Right hindlimb (tissue), 1 donor: ENCODE measurements at places on chromosomes 2 and 18.

GRCh38 chr2:236445678-236446077 is 123.9 kb upstream of the ACKR3 start:
- DNase-seq = no peak

DNA sequence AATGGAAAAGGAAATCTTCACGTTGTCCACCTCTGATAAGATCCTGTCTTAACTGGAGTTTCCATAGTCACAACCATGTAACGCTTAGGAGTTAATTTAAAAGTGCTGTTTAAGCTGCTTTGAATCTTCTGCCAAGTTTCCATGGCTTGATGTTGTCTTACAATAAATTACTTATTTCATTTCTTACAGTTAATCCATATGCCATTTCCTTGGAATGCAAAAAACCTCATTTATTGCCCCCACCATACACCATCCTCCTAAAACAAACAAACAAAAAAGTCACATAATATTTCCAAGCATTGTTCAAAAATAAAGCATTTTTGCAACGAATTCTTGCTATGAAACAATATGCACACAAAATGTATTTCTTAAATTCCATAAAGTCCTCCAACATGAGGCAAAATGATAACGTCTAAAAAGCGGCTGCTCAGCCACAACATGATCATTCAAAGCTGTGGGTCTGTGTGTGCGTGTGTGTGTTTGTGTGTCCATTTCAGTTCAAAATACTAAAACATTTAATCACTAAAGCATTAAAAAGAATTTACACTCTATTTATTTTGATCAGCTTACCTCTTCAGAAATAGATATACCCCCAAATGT is 46.8 kb upstream of the PXDN start:
- no peak for DNase-seq

DNA sequence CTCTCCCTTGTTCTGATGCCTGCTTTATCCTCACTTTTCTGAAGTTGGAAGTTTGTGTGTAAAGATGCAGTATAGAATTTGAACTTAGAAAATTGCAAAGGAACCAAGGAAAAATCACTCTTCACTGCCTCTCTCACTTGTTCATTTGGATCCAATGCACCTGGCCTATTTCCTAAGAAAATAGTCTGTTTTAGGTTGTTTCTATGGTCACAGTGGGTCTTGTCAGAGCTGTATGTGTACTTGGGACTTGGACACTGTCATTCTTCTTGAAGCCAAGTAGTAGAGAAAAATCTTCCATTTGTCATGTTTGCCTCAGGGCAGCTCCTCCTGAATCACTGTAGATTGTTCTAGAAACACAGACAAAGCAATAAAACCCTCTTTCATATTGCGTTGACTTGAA is 80.3 kb upstream of the SESTD1 start:
- no peak for DNase-seq

DNA sequence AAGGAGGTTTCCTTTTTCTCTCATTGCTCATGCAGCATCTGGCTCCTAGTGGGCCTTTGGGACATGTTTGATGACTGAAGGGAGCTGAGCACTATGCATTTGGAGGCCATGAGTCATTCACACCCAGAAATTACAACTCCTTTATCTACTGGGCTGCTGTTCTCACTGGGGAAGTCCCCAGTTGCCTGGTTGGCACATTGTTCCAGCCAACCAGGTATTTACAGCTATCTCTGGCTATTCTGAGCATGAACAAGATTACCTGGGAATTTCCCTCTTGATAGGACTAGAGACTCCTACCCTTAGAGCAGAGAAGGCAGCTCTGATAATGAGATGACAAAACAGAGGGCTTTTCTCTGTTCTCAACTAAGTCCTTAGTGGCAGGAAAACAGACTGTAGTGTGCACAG is 206.5 kb downstream of the SETBP1 start:
- DNase-seq = no peak

DNA sequence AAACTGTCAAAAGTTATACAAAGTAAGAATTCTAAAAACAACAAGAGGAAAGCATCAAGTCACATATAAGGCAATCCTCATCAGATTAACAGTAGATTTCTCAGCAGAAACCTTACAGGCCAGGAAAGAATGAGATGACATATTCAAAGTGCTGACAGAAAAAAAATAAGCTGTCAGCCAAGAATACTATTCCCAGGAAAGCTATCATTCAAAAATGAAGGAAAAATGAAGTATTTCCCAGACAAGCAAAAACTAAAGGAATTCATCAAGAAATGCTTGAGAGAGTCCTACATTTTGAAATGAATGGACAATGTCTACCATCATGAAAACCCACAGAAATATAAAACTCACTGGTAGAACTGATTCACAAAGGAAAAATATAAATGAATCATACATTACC is 268.9 kb upstream of the OSR1 start:
- DNase-seq = no peak

- DNase-seq = no peak
Measured at GRCh38 chr2:231174211-231174651, 24.2 kb upstream of the ARMC9 start.

- DNase-seq = no peak
Measured at GRCh38 chr2:39732482-39732881, 46.6 kb downstream of the THUMPD2 start.

GRCh38 chr2:37196320-37197195 is at the start of gene CEBPZOS:
TSS of gene CEBPZOS (plus strand) at chr2:37196496. CDS start at chr2:37199705, 3,209 bp downstream.
- peak; percentile 88 for DNase-seq

- DNase-seq = no peak
Measured at GRCh38 chr2:175463589-175464310, 282.2 kb upstream of the ATP5MC3 start.

DNA sequence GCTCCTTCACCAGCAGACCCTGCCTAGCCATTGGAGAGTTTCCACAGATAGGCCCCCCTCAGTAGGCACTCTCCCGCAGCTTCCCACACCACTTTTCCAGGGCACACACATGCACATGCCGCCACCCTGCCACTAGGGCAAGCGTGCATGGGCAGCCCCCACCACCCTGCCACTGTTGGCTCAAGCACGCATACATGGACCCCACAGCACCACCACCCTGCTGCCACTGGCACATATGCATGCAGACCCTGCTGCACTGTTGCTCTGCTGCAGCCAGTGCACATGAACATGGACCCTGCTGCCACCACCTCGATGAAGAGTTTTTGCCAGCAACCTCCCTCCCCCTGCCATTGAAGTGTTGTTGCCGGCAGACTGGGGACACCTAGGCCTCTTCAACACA is 154.9 kb downstream of the FTCDNL1 start:
- no peak for DNase-seq

- peak; percentile 71 for DNase-seq
Measured at GRCh38 chr2:25380586-25381375, 39.1 kb upstream of the DNMT3A start.

DNA sequence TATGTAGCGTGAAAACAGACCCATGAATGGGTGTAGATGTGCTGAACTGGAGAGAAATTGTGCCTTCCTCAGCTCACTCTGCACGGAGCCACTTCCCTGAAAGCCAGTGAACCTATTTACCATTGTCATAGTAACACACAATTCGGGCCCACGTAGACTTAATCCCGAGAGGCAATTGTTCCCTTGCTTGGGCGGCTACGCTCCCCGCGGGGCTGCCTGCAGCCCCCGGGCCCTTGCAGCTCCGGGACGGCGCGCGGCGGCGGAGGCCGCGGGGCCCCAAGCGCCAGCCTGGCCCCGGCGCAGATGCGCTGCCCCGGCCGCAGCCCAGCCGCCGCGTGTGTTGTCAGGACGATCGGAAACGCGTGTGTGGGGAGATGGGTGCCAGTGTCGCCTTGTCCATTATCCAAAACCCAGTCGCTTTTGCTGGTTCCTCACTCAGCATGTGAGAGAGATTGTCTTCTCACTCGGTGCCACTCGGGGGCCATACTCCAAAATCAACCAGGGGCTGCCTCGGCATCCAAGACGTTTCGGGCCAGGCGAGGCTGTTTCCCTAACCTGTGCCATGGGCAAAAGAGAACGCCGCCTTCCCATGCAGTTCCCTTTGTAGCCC is 17.9 kb upstream of the LRRTM1 start:
- no peak for DNase-seq

DNA sequence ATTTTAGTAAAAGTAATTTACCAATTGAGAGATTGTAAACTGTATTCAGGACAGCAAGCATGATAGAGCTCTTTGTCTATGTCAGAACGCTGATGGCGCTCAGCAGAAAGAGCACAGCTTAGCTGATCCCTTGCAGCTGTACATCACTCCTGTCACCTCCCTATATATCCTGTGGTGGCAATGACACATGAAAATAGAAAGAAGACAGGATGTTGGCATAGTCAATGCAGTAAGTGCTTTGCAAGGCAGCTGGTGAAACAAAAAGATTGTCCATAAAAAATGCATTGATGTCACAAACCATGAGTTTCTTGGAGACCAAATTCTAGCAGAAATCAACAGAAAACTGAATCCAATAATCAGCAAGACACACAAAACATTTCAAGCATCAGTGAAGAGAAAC is 221.5 kb downstream of the RIT2 start:
- DNase-seq = no peak

GRCh38 chr2:86441882-86442641 is 891 bp downstream of the KDM3A start:
- peak; percentile 87 for DNase-seq

DNA sequence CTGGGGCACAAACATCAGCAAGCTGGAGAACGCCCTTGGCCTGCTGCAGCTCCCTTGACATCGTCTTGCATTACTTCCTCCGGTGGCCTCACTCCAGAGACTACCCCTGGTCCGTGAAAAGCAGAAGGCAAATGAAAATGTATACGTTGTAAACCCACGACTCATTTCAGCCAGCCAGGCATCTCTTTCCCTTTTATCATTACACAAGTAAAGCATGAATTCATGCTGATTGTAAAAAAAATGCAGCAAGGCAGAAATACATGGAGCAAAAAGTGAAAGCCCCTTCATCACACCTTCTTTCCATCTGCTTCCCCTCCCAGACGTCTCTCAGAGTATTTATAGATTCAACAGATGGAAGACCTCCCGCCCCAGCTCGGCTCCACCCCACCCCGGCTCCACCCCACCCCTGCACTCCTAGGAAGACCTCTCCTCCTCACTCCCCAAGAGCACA is 41.6 kb upstream of the RALBP1 start:
- DNase-seq = peak; percentile 86

DNA sequence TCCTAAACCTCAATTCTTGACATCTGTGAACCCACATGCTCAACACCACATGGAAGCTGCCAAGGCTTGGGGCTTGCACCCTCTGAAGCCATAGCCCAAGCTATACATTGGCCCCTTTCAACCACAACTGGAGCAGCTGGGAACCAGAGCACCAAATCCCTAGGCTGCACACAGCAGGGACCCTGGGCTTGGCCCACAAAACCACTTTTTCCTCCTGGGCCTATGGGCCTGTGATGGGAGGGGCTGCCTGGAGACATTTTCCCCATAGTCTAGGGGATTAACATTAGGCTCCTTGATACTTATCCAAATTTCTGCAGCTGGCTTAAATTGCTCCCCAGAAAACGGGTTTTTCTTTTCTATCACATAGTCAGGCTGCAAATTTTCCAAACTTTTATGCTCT is 40.3 kb downstream of the EXOC6B start:
- DNase-seq = no peak

DNA sequence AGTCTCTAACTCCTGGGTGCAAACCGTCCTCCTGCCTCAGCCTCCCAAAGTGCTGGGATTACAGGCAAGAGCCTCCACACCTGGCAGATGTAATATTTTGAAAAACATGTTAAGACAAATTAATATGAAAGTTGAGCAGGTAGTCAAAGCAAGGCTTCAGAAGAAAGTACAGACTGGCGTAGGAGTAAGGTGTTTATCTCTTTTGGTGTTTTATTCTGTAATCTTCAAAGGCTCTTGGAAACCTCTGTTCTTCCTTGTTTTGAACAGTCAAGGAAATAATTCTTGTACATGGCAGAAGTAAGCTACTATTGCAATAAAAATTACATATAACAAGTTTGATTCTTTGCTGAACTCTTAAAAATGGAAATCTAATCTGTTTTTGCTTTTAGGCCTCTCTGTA is 5.3 kb downstream of the RNF138 start:
- no peak for DNase-seq

DNA sequence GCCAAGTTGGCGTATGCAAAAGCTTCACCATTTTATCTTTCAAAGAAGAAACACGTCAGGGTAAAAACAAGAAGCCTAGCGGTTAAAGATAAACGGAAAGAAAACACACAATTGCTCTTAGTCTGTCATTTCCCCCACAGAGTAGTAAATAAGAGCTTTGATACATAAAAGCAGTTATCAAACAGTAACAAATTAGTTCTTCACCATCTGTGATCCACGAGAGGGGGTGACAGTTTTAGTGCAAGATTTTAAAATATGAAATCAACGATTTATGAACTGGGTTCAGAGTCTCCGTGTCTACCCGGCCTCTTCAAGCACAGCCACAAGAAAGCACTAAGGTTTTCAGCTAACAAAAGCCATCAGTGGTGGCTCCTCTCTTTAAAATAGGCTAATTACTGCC is 703.9 kb upstream of the ID2 start:
- DNase-seq = no peak

DNA sequence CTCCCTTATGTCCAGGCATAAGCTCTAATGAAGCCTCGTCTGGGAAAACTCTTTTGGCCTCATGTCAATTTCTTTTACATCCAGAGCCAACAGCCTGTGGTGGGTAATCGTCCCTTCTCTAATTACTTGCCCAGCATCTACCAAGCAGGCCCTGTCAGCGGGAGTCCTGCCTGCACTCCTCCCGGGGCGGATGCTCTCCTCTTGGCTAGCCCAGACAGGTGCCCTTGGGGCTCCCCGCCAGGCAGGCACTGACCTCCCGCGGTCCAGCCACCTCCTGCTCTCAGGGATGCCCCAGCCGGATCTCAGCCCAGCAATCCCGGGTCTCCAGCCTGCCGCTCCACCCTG is 74.2 kb downstream of the NCAPH start:
- no peak for DNase-seq

GRCh38 chr2:136534811-136535210 is 230.5 kb upstream of the THSD7B start:
- no peak for DNase-seq

GRCh38 chr2:58906081-58906645 is 665.0 kb upstream of the FANCL start:
- no peak for DNase-seq

DNA sequence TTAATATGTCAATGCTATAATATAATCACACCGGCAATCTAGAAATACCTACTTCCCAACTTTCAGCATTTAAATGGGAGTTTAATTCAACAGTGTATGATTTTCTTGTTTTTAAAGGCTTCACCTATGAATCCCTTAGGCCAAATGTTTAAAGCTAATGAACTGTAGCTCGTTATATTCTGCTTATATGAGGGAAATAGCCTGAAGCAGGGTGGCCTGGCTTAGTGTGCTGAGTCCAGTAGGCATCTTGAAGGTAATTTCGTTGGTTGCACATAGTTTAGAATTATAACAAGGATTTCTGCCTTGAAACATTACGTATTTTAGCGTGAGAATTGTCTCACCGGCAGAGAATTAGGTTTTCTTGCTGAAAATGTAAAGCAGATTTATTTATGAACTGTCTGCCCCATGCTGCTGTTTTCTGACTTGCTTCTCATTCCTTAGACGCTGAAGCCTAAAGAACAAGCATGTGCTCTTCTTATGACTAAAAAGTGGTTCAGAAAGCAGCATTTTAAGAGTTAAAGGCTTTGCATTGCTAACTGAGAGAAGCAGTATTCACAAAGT is 433.7 kb upstream of the RAB12 start:
- DNase-seq = no peak

- no peak for DNase-seq
Measured at GRCh38 chr18:6056171-6056910, 161.0 kb upstream of the TMEM200C start.
